ENCODE measurements at places on chromosomes 1 and 21.
A peak's percentile ranks its signal among the peaks of the same experiment; 100 is the strongest.

- DNase-seq, result peak; percentile 68
Observed at GRCh38 chr1:53860967-53861411, 22.9 kb upstream of the NDC1 start.

- no peak for DNase-seq
Observed at GRCh38 chr1:160637821-160638539, 8.9 kb downstream of the SLAMF1 start.

DNA sequence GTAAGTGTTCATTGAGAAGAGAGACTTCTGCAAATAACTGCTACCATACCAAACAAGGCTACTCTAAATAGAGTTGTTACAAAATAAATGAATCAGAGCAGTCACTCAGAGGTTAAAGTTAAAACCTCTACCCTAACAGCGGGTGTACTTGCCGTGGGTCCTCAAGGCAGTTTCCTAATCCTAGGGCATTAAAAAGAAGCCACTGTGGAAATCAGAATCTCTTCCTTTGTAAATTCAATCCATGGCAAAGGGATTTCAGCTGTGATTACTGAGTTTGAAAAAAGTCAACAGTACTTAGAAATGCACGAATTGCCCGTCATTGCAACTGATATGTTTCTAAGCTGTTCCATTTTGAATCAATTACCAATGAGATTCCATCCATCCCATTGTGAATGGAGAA is 13.5 kb downstream of the TBX15 start:
- no peak for DNase-seq

GRCh38 chr1:89907727-89908212 is 86.9 kb downstream of the LRRC8D start:
- DNase-seq, result no peak

DNA sequence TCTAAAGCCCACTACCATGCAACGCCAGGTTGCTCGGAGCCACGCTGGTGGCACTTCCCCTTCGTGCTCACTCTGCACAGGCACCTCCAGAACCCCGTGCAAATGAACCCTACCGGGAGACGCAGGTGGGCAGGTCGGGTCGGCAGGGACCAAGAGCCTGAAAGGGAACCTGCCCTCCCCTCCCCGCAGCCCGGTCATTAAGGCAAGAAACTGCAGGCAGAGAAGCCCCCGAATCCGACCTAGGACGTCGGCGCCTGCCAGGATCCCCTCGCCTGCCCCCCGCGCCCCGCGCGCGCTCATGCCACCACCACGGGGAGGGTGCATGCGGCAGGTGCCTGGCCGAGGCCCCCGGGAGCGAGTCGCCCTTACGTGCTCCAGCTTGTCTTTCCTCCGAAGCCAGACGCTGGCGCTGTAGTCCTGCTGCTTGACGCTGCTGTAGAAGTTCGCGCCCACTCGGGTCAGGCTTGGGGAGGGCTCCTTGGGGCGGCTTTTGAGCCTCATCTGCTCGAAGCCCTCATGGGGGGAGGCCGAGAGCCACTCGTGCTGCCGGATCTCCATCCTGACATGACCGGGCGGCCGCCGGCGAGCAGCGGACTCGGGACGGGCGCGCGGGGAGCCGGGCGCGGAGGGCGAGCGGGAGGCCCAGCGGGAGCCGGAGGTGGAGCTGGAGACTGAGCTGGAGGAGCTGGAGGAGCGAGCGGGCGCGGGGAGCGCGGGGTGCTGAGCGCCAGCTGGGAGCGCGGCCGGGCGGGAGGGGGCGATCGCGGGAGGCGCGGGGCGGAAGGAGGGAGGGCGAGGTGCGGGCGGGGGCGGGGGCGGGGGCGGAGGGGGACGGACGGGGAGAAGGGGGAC is 552 bp downstream of the PLD5 start:
- no peak for DNase-seq

DNA sequence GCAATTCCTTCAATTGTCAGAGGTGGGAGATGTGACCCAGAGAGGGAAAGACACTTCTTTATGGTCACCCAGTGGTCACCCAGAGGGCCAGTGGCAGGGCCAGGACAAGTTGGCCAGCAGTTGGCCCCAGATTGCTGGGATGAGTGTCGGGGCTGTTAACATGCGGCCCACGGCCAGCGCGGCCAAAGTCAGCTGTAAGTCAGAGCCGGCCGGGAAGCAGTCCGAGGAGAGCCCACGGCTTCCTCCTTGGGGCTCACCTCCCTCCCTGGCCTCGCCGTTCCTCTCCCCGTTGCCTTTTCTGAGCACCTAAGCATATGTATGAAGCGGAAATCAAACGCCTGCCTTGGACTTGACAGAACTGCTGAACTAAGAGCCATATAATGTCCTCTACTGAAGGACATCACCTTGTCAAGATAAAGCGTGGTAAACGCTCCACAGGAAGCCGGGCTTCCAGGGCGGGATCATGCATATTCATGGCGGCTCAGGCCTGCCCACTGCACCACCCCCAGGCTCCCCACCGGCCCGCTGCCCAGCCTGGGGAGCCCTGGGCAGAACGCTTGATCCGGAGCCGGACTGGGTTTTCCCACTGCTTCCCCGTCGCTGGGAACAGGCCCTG is 245.4 kb upstream of the POU3F1 start:
- no peak for DNase-seq

DNA sequence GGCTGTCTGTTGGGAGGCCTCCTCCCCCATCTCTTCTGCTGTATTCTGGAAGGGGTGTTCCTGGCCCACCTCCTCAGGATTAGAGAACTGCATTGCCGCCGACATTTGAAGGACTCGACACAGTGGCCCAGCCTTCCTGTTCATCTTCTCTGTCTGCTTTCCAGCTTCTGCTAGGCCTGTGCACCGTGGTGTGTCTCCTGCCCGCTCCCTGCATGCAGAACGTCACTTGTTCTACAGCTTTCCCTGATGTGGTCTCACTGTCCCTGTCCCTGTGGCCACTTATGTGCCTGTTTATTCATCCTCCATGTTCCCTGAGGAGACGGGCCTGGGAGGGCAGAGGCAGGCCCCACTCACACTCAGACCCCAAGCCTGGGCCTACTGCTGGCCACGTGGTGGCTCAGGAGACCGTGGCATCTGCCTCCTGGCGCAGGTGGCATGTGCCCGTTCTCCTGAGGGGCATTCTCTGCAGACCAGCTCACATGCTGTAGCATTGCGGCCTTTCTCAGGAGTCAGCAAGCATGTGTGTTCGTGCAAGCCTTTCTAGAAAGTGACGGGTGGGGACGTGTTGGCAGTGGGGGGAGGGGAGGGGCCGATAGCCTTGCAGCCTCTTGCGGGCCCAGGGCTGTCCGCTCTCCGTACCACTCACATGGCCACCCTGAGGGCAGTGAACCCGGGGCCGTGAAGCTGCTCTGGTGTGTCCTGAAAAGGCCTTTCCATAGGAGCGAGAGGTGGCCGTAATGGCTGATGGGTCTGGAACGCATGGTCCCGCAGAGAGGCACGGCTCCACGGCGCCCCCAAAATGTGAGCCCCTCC is 35.9 kb downstream of the POFUT2 start:
- DNase-seq, result no peak

DNA sequence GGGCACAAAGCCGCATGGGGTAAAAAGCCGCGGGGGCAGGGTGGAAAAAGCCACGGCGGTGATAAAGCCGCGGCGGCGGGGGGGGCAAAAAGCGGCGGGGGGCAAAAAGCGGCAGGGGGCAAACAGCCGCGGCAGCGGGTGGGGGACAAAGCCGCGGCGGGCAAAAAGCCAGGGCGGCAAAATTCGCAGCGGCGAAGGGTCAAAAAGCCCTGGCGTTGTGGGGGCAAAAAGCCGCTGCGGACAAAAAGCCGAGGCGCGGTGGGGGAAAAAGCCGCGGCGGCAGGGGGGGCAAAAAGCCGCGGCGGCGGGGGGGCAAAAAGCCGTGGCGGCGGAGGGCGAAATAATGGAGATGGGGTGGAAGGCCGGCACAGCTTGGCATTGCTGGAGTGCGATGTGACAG is 3902.9 kb downstream of the SRGAP2C start:
- DNase-seq, result no peak

DNA sequence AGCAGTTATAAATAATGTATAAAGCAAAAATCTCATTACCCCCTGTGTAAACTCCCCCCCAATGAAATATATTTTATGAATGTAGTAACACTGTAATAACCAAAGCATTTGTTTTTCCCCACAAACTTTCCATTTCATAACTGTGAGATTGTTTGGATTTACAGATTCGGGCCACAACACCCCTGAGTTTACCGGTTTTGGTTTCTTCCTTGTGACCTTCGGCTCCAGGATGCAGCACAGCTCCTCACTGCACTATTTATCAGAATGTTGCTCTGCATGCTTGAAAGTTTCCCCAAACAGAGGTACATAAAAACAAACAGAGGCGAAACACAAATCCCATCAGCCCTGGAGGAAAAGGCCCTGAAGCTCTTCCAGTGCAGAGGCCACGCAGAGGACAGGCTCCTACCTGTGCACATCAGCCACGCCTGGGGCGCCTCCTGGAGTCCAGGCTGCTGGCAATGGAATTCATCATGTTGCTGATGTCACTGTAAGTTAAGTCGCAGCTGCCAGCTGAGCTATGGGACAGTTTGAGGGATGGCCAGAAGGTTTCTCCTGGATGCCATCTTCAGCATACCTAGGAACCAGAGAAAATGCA is 122.0 kb downstream of the LMO4 start:
- no peak for DNase-seq

DNA sequence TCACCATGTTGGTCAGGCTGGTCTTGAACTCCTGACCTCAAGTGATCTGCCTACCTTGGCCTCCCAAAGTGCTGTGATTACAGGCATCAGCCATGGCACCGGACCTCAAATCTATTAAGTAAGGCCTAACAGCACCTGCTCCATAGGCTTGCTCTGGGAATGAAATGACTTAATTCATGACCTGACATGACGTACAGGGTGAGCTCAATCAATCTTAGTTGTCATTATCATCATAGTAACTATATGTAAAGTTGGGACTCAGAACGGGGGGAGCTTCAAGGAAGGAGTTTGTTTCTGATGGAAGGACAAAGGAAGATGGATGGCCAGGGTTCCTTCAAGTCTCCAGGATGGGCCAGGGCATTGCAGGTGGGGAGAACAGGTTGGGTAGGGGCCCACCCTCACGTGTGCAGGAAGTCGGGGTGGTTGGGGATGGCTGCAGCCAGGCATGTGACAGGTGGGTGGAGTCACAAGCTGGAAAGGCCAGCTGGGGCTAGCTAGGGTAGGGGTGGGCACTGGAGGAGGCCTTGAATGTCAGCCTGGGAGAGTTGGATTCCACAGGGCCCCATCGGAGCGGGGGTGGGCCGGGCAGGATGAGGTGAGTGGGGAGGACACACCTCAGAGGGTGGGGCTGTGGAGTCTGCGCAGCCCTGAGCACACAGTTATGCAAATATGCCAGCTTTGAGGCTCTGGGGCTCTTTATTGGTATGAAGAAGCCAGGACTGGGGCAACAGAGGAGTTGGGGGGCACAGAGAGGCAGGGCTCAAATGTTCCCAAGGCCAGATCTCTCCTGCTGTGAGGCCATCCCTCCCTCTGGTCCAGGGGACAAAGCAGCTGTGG is 9.6 kb downstream of the TRIM62 start:
- DNase-seq, result no peak

DNA sequence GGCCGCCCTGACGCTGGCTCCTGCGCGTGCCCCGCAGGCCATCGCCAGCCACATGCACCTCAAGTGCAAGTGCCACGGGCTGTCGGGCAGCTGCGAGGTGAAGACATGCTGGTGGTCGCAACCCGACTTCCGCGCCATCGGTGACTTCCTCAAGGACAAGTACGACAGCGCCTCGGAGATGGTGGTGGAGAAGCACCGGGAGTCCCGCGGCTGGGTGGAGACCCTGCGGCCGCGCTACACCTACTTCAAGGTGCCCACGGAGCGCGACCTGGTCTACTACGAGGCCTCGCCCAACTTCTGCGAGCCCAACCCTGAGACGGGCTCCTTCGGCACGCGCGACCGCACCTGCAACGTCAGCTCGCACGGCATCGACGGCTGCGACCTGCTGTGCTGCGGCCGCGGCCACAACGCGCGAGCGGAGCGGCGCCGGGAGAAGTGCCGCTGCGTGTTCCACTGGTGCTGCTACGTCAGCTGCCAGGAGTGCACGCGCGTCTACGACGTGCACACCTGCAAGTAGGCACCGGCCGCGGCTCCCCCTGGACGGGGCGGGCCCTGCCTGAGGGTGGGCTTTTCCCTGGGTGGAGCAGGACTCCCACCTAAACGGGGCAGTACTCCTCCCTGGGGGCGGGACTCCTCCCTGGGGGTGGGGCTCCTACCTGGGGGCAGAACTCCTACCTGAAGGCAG is 23.4 kb upstream of the ARF1 start:
- no peak for DNase-seq

GRCh38 chr1:60055336-60055735 is 18.2 kb downstream of the C1orf87 start:
- DNase-seq, result no peak

DNA sequence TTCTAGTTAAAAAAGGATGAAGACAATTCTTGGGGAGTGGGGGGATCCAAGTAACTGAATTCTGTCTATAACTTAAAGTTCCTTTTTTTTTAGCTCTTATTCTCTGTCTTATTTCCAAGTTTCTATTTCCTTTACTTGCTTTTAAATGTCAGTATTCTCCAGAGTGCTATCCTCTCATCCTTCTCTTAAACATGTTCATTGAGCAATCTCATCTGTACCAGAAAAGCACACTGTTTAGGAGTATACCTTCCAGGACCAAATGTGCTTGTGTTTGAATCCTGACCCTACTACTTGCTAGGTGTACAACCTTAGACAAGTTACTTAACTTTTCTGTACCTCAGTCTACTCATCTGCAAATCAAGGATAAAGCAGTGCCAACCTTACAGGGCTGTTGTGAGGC is 50.1 kb downstream of the AKT3 start:
- no peak for DNase-seq

- DNase-seq, result no peak
Observed at GRCh38 chr1:163477276-163477830, 155.6 kb downstream of the NUF2 start.
